RPMI7951 (cell line): ENCODE measurements at places on chromosomes 16 and 17.

DNA sequence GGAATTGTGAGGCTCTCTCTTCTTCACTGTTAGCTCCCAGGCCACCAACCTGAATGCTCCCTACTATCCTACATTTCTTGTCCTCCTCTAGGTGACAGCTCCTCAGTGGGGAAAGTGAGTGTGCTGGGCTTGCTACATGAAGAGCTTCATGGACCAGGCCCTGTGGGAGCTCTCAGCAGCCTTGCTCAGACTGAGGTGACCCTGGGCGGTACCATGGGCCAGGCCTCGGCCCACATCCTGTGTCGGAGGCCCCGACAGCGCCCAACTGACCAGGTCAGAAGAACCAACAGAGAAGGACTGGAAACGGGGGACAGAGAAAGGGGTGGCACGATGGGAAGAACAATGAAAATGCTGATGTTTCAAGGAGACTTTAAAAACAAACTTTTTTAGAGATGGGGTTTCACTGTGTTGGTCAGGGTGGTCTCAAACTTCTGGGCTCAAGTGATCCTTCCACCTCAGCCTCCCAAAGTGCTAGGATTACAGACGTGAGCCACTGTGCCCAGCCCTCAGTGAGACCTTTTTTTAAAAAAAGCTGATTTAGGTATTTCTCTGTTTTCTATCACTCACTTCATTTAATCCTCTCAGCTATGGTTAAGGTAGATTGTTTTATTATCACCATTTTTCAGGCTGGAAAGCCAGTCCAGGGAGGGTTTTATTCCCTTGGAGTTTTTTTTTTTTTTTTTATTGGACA is 4.9 kb downstream of the ELP5 start:
- DNase-seq: no peak

- no peak for DNase-seq
Measured at GRCh38 chr16:89931305-89931896, 8.3 kb downstream of the TUBB3 start.

DNA sequence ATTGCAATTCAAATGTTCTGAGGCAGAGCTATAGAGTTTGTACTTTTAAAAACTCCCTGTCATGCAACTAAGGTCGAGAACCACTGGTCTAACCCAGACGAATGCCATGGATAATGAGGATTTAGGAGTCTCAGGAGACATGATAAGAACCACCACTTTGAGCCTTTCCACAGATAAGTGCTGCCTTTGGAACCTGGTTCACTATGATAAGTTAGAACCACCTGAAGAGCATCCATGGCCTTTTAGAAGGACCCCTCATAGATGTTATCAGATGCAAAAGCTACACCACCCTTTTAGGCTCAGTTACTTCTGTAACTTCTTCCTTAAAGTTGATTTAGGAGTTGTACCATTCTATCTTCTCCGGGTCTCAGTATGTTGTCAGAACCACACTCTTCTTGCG is 350.6 kb upstream of the CCL2 start:
- no peak for DNase-seq

DNA sequence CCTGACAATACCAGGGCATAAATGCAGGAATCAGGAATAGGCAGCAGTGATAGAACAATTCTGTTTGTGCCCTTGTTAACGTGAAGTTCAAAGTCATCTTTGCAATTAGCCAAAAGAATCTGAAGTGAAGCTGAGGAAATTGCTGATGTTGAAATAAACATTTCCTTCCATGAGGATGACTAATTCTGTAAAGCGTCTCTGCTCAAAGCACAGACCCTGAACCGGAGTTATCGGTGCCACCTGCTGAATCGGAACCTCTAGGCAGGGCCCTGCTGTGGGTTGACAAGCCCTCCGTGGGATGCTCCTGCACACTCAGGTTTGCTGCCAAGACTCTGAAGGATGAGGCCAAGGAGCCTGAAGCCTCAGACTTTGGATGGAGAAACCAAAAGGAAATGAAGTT is 37.0 kb upstream of the CDH1 start:
- DNase-seq: peak; percentile 40

GRCh38 chr17:60256174-60256573 is 106.4 kb downstream of the CA4 start:
- no peak for DNase-seq

DNA sequence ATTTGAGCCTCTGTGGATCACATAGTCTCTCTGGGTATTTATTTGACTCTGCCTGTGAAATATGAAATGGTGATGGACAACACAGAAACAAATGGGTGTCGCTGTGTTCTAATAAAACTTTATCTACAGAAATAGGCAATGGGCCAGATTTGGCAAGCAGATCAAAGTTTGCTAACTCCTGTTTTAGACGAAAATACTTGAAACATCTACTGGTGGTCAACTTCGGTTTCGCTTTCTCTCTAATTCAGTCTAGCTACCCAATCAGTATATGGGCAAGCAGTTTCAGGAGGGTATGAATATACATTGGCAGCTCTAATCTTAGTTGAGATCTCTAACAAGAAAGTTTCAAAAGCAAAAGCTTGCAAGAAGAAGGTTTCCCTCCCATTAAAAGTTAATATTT is 60.1 kb upstream of the DYNLRB2 start:
- peak; percentile 10 for DNase-seq

- DNase-seq: no peak
Measured at GRCh38 chr16:85678821-85679220, 9.9 kb downstream of the GINS2 start.

DNA sequence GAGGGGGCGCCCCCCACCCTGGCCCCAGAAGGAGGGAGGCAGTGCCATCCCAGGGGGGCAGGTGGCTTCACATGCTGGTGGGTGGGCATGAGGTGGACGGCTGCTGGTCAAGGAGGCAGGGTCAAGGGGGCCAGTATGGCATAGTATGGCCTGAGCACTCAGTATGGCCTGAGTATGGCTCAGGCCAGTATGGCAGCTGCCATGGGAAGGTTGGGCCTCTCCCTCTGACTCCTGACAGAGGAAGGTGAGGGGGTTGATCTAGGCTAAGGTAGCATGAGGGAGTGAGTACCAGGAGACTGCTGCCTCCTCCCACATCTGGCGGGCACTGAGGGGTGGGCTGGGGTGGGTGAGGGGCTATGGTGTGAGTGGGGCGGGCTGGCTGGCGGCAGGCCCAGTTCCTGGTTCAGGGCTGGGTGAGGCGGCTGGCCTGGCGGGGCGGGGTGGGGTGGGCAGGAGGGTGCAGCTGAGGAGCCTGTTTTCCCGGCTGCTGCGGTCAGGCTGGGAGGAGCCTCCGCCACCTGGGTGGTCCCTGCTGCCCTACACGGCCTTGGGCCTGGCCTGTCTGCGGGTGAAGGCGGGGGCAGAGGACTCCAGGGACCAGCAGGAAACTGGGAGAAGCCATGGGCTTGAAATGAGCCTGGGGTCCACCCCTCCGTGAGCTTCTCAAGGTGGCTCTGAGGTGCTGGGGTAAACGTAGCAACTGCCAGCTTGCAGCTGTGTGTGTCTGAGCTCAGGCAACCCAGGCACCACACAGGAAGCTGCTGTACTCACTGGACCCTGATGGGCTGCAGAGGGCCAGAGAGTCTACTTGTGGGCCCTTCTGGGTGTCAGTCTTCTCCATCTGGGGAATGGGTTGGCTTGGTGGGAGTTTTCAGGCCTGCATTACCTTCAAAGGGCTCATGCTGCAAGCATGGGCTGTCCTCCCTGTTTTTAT is 57.0 kb downstream of the RAI1 start:
- no peak for DNase-seq

GRCh38 chr17:21191698-21192097 is 22.3 kb downstream of the TMEM11 start:
- DNase-seq: no peak

DNA sequence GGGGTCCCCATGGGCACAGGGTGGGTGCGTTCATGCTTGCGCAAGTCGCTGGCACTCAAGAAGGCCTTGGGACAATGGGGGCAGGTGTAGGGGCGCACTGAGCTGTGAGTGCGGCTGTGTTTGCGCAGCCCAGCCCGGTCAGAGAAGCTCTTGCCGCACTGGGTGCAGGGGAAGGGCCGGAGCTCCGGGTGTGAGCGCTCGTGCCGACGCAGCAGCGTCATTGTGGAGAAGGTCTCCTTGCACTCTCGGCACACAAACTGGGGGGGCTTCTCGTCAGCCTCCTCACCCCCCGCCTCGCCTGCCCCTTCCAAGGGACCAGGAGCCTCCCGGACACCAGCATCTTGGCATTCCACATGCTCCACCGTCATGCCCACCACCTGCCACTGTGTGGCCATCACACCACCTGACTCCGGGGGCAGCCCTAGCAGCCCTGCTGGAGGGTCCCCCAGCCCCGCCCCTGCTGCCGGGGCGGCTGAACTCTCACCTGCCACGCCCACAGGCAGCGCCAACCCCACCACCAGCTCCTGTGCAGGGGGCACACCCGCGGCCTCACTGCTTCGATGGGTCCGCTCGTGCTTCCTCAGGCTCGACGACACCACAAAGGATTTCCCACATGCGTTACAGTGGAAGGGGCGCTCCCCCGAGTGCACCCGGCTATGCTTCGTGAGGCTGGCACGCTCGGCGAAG is 12.8 kb downstream of the ZNF668 start:
- no peak for DNase-seq

GRCh38 chr17:75565066-75565465 is 22.5 kb upstream of the MYO15B start:
- DNase-seq: peak; percentile 54
